ENCODE measurements at places on chromosomes 4 and X. TPM values are rescaled to one million over a fixed set of nuclear protein-coding genes. Genes with fewer than 3 reads are reported as not detected.

ESX1 gene
- not detected for total RNA-seq

CLGN gene
- total RNA-seq: 7.9 TPM

EXOC1L gene
- not detected for total RNA-seq

MAGEH1 gene
- total RNA-seq: 2.7 TPM

TNIP2 gene
- total RNA-seq: 56.5 TPM

CT45A2 gene
- not detected for total RNA-seq

IL1RAPL2 gene
- total RNA-seq: 0.52 TPM

DKC1 gene
- total RNA-seq: 89.2 TPM

BCLAF3 gene
- total RNA-seq: 6.9 TPM

DCX gene
- not detected for total RNA-seq

TMEM271 gene
- total RNA-seq: not detected

CYLC1 gene
- total RNA-seq: not detected

TACR3 gene
- total RNA-seq: not detected

FRMPD4 gene
- total RNA-seq: 0.23 TPM

GRCh38 chr4:18138076-18138665, 116.6 kb upstream of the LCORL start:
- DNase-seq: no peak

- no peak for DNase-seq
Measured at GRCh38 chr4:53956454-53956853, 108.0 kb downstream of the CHIC2 start.

GRCh38 chr4:121765368-121765705, 373 bp upstream of the SMIM43 start:
- no peak for DNase-seq

GRCh38 chr4:138235419-138235952, 6.7 kb downstream of the SLC7A11 start:
- DNase-seq: peak; percentile 86

GRCh38 chrX:109155161-109155560, 326.7 kb downstream of the GUCY2F start:
- no peak for DNase-seq

DNA sequence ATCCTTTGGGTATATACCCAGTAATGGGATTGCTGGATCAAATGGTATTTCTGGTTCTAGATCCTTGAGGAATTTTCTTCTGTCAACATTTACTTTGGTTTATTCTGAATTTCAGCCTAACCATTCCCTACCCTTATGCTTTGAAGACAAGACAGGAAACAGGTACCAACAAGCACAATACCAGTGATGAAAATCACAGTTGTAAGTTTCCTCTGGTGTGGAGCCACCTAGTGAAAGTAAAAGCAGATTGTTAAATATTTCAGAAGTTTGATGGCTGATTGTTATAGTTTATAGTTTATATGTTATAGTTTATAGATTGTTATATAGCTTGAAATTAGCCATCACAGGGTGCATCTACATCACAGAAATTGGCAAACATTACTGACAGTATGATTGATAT, 104.5 kb upstream of the AGA start:
- peak; percentile 21 for DNase-seq

DNA sequence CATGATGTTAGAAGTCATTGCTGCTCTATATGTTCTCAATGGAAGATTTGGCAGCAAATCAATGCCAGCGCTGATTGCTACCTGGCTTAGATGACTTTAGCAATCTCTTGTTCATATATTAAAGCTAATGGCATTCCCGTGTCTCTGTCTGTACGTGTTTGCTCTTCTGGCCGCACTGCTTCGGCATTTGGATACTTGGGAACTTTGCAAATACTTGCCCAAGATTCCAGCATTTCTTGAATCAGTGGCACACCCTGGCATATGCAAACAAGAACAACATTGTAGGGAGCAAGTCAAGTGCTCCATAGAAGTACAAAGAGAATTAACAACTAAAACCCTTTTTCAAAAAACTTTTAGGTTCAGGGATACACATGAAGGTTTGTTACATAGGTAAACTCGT, 128.9 kb upstream of the TMEM164 start:
- no peak for DNase-seq

DNA sequence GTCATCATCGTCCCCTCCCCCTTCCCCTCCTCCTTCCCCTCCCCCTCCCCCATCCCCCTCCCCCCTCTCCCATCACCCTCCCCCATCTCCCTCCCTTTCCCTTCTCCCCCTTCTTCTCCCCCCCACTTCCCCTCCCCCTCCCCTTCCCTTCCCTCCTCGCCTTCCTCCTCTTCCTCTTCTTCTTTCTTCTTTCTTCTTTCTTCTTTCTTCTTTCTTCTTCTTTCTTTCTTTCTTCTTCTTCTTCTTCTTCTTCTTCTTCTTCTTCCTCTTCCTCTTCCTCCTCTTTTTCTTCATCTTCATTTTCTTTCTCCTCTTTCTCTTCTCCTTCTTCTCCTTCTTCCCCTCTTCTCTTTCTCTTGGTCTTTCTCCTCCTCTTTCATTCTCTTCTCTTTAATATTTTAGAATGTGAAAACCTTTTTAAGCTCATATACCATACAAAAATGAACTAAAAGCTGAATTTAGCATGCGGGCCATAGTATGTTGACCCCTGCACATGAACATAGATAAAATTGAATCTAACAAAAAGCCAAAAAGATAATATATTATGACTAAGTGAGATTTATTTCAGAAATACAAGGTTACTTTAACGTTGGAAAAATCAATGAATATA, 20.5 kb upstream of the AFM start:
- DNase-seq: no peak

- DNase-seq: no peak
Measured at GRCh38 chrX:54484666-54485065, 11.4 kb downstream of the FGD1 start.

GRCh38 chr4:98652996-98653395, 5.4 kb downstream of the TSPAN5 start:
- peak; percentile 57 for DNase-seq

DNA sequence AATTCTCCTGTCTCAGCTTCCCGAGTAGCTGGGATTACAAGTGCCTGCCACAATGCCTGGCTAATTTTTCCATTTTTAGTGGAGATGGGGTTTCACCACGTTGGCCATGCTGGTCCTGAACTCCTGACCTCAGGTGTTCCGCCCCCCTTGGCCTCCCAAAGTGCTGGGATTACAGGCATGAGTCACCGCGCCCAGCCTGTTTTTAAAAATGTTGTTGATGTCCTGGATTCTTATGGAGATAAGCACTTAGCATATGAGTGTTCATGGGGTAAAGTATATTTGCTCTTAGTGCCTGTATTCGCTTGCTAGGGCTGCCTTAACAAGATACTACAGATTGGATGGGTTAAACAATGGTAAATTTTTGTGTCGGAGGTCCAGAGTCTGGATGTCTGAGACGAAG, 91.7 kb downstream of the CEP44 start:
- DNase-seq: peak; percentile 18

- DNase-seq: peak; percentile 45
Measured at GRCh38 chrX:103488332-103488731, 31.0 kb downstream of the RAB40A start.

GRCh38 chrX:24357106-24357505, 3.3 kb upstream of the SUPT20HL1 start:
- no peak for DNase-seq

DNA sequence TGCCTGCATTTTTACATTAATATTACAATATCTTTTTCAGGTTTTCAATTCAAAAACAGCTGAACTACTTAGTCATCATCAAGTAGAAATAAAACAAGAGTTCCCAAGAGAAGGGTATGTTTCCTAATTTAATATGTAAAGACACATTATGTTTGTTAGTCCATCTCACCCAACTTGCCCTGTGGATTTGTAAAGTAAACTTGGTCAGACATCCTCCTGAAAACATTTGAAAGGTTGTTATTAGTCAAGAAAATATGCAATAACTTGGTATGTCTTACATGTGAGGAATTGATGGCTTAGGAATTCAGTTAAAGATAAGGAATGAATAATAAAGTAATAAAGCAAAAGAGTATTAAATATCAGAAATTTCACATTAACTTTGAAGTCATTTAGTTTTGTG, 12.2 kb downstream of the GK start:
- DNase-seq: no peak

GRCh38 chr4:122785099-122785498, 41.5 kb upstream of the FGF2 start:
- DNase-seq: no peak

DNA sequence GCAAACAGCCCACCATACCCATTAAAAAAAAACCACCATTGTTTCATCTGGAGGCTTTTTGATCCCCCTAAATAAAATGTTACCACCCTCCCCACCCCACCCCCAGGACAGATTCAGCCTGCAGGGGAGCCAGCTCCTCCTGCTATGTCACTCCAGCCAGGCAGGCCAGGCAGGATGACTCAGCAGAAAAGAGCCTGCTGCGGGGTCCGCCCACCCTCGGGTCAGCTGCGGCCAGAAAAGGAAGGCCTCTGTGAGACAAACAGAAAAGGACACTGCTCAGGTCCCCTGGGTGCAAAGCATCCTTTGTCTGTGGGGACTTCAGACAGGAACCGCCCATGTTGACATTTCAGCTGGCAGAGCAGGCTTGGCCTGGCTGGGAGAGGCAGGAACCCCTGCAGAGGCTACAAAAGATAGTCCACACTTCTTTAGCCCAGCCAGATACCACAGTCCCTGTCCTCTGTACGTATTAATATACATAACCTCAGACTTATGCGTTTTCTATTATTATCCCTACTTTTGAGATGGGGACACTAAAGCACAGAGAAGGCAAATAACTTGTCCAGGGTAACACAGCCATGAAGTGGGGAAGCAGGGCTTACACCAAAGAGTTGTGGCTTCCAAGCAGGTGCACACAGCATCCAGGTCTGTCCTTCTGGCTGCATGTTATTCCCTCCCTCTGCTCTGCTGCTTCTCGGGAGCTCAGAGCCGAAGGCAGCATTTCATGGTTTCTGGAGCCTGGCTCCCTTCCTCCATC, 147.7 kb downstream of the CPEB2 start:
- peak; percentile 72 for DNase-seq

- DNase-seq: no peak
Measured at GRCh38 chrX:53654376-53654775, 32.1 kb downstream of the HUWE1 start.

DNA sequence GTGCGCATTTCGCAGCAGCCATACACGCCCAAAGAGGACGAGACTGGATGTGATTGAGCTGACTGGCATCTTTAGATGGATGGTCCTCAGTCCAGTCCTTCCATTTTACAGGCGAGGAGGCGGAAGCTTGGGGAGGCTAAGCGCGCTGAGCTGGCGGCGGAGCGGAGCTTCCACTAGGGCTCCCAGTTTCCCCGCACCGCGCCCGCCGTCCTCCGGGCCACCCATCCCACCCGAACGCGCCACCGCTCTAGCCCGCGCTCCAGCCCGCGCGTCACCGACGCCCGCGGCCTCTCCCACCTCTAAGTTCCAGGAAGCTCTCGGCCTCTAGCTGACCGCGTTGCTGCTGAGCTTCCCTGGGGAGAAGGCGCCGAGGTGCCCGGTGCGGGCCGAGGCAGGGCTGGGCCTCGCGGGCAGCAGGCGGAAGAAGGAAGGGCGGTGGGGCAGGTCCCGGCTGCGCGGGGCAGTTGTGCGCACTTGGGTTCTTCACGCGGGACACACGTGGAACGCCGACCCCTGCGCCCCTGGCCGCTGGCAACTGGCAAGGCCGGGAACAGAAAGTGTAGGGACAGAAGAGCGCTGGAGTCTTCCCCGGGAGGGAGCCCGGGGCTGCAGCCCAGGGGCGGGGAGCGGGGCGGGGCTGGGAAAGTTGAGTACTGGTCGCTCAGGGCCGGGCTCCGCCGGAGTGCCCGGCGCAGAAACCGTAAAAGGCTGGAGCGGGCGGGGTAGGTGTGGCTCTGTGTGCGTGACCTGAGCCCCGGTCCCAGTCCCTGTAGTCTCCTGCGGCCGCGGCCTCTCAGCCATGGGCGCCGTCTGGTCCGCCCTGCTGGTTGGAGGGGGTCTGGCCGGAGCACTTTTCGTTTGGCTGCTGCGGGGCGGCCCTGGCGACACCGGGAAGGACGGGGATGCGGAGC, at the start of gene STBD1:
STBD1 (plus strand) TSS at position 763 of the 911 bp plus-strand sequence; CDS start at position 800, 37 bp downstream.
- DNase-seq: peak; percentile 71

DNA sequence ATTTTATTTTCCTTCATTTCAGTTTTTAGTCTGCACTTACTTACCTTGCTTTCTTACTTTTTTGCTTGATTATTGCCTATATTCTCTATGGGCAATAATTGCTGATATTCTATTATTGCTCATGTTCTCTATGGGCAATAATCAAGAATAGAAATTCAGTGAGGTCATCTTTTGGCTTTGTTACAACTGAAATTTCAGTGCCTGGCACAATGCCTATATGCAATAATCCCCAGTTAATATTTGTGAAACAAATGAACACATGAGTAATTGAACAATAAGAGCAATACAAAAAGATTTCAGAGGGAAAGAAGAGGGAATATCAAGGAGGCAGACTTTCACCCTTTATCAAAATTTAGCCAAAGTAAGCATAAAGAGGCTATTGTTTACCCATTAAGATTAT, 48.6 kb upstream of the ARSJ start:
- DNase-seq: peak; percentile 42

GRCh38 chr4:72484981-72485380, 84.0 kb downstream of the ADAMTS3 start:
- DNase-seq: no peak

GRCh38 chr4:103786014-103786413, 66.2 kb upstream of the TACR3 start:
- DNase-seq: peak; percentile 63

DNA sequence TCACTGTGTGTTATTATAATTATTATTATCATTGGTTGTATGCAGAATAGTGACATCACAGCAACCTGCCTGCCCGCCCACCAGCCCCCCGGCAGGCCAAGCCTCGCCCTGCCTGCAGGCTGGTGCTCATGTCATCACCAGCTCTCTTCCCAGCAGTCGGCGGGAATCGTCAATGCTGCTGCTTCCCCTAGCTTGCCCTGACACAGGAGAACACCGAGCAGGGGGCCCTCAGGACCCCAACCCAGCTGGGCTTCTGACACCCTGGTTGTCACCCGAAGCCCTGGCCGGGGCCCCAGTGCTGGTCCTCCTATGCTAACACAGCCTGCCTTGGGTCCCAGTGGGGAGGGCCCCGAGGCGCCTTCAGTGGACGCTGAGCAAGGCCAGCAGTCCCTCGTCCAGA, 100.6 kb downstream of the PPP2R2C start:
- no peak for DNase-seq

GRCh38 chr4:45353161-45353560, 626.8 kb upstream of the GNPDA2 start:
- DNase-seq: no peak

GRCh38 chrX:109987884-109988283, 15.0 kb upstream of the TMEM164 start:
- no peak for DNase-seq

DNA sequence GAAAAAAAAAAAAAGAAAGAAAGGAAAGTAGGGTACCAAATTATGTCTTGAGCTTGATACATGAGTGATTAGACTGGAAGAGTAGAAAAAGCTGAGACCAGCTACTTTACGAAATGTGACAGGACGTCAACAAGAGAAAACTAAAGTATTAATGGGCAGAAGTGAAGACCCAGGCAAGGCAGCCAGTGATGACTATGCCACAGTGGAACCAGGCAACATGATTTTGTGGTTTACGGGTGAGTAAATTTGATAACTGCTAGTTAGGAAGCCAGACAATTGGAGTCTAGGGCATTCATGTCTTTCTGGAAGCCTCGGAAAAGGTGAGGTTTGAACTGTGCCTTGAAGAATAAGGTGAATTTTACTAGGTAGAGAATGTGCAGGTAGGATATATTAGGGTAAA, 326.4 kb downstream of the TENM3 start:
- no peak for DNase-seq

- peak; percentile 86 for DNase-seq
Measured at GRCh38 chrX:7159149-7159861, 11.4 kb upstream of the PUDP start.
